COR-L47 (cell line): ENCODE measurements at places on chromosomes 1 and 21.
A peak's percentile ranks its signal among the peaks of the same experiment; 100 is the strongest.

DNA sequence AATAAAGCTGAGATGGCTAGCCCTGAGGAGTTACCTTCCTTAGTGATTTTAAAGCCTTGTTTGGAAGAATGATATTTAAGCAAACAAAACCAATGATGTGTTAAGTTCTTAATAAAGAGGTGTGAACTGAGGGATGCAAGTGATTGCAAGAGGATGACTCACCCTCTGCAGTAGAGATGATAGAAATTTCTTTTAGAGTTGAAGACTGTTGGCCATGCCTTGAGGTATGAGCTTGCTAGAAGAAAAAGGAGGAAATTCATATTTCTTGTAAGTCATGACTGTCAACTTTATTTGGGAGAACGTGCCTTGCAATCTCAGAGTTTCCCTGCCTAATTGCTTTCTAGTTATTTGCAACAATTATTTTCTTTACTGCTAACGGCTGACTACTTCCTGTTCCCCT is 94.7 kb downstream of the PLA2G4A start:
- no peak for DNase-seq

- DNase-seq: no peak
These were observed 8.7 kb downstream of the PROX1 start for GRCh38 chr1:213996320-213997037.

DNA sequence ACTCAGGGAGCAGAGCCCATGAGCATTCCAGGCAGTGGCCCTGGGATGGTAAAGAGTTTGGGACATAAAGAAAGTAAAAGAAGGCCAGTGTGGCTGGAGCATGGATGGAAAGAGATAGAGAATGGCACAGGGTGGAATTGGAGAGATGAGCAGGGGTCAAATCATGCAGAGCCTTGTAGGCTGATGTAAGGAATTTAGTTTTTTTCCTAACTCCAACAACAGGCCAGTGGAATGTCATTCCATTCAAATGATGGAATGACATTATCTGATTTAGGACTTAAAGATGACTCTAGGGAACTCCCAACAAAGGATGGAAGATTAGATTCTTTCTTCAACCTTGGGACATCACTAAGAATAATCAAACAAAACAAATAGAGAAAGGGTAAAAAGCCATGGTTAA is 12.8 kb upstream of the S100A2 start:
- DNase-seq: no peak

GRCh38 chr1:11845641-11846335 is 1.8 kb downstream of the NPPA start:
- DNase-seq: no peak

DNA sequence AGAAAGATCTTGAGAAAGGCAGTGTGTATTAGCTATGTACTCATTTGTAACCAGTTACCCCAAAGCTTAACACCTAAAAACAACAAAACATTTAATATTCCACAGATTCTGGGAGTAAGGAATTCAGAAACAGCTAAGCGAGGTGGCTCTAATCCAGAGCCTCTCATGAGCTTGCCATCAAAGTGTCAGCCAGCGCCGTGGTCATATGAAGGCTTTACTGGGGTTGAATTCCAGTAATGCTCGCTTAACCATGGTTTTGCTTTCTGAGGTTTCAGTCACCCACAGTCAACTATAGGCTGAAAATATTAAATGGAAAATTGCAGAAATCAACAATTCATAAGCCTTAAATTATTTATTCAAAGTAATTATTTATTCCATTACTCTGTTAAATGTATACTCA is 101.8 kb downstream of the CLIC6 start:
- DNase-seq: no peak

DNA sequence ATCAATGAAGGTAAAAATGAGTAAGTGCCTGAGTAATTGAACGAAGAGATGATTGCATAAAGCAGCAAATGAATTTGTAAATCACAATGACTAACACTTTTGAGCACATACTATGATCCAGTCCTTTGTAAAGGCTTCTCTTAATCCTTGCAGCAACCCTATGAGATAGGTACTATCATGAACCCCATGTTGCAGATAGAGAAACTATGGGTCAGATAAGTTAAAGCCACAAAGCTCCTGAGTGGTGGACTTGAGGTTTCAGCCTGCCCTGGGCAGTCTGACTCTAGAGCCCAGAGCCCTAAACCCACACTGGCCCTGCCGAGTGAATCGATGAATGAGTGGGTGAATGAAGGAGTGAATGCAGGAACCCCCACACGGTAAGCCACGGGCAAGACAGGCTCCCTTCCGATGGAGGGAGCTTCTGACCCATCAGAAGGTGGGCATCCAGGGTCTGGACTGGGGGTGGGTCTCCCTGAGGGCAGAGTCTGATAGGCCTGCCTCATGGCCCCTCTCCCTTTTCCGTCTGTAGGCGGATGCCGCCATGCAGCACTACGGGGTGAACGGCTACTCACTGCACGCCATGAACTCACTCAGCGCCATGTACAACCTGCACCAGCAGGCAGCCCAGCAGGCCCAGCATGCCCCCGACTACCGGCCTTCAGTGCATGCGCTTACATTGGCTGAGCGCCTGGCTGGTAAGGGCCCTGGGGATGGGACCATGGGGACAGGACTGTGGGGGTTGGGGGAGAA is 17.0 kb downstream of the DMBX1 start:
- DNase-seq: no peak

GRCh38 chr1:34476371-34476770 is 278.5 kb upstream of the GJB5 start:
- no peak for DNase-seq

DNA sequence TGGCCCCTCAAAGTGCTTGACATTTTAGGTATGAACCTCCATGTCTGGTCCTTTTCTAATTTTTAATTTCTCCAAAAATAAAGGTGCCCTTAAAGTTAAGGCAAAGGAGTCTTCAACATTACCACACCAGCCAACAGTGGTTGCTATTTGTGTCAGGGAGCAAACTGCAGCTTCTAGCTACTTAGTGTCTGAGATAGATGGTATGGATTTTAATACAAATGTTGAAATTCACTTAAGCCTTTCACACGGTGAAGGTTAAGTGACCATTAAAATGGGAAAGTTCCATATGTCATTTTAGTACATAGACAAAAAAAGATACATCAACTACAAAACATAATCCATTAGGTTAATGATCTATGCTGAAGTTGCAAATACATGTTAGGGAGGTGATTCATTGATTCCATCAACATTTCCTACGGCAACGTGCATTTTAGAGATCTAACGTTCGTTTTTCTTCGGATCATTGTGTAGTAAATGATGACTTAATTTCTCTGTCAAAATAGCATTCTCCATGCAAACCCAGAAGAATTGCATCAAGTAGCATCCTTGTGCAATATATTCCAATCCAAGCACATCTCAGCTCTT is 48.2 kb upstream of the RGS21 start:
- no peak for DNase-seq

GRCh38 chr1:232902774-232903350 is 47.5 kb upstream of the NTPCR start:
- DNase-seq: no peak

DNA sequence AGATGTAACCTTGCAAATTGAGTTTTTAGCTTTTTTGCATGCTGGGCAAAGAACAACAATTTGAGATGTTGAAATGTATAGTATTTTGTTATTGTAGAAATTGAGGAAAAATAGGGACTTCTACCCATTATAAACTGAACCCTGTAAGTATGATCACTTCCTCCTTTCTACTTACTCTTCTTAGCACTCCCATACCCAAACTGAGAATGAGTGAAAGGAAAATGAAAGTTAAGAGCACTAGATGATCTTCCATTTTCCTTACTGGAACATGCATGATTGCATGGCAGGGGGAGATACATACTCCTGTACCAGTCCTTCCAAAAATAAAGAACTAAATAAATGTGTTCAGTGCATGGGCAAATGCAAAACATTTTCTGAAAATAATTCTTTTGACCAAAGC is 107.4 kb upstream of the KIAA1614 start:
- no peak for DNase-seq

DNA sequence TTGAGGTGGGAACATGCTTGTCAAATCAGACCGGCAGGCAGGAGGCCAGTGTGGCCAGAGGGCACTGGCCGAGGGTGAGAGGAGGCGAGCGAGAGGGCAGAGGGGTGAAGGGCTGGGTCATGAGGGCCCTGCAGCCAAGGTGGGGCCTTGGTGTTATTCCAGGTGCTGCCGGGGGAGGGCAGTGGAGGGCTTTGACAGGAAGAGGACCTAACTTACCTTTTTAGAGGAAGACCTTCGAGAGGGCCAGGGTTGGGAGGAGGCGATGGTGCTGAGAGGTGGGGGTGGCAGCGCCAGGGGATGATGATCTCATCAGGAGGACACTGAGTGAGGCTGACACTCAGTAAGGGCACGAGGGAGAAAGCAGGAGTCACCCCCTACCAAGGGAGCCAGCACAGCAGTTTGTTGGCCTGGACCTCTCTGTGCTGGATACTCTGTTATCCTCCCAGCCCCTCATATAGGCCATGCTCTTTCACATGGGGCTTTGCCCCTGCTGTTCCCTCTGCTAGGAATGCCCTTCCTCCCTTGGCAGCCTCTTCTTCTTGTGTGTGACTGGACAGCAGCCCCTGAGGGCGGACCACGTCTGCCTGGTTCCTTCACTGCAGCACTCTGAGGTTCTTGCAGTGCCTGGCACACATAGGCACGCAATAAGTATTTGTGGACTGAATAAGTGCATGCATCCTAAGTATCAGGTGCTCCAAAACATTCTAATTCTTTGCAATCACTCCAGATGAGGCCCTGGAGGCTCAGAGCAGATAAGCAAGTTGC is 7.5 kb upstream of the TTC22 start:
- DNase-seq: no peak

DNA sequence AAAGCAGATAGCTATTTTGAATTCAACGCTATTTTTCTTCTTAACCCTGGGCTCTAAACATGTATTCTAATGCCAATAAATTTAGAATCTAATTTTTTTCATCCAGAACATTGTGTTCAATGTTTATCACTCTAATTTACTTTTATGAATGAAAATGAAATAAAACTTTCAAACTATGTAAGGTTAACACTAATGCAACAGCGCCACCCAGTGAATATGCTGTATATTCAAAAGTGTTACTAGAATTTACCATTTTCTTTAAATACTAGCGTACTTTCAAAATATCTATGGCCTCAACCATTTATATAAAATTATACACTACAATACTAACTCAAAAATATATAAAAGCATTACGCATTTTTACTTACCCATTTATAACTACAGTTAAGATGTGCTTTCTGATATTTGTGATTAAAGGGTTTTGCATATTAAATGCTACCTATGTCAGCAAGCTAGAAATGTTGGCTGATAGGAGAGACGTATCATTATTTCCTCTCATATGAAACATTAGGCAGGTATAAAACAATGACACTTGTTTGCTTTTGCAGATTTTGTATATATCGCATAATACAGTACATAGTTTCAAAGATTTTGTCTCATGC is 5.9 kb upstream of the NUF2 start:
- peak; percentile 38 for DNase-seq

DNA sequence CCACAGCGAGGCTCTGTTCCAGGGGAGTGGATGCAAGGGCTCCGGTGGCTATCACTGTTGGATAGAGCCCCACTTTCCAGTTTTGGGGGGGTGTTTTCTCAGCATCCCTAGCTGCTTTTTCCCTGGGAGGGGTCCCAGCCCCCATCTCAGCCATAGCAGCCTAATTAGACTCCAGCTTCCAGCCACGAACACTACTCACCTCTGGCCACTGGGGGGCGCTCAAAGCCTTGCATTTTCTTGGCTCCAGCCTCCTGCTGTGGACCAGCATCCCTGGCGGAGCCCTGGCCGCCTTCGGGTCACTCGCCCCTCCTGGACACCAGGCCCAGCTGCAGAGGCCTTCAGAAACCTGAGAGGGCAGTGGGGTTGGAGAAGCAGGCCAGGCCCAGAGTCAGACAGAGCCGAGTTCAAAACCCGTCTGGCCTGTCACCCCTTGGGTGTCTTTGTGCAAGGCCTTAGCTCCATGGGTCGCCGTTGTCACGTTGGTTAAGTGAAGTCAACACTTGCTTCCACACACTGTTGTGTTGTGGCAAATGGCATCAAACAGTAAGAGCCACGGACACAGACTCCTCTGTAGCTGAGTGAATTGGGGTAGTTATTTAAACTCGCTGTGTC is 93.5 kb upstream of the ACTL8 start:
- peak; percentile 30 for DNase-seq

GRCh38 chr1:32764826-32765569 is 52.2 kb downstream of the YARS1 start:
- no peak for DNase-seq

DNA sequence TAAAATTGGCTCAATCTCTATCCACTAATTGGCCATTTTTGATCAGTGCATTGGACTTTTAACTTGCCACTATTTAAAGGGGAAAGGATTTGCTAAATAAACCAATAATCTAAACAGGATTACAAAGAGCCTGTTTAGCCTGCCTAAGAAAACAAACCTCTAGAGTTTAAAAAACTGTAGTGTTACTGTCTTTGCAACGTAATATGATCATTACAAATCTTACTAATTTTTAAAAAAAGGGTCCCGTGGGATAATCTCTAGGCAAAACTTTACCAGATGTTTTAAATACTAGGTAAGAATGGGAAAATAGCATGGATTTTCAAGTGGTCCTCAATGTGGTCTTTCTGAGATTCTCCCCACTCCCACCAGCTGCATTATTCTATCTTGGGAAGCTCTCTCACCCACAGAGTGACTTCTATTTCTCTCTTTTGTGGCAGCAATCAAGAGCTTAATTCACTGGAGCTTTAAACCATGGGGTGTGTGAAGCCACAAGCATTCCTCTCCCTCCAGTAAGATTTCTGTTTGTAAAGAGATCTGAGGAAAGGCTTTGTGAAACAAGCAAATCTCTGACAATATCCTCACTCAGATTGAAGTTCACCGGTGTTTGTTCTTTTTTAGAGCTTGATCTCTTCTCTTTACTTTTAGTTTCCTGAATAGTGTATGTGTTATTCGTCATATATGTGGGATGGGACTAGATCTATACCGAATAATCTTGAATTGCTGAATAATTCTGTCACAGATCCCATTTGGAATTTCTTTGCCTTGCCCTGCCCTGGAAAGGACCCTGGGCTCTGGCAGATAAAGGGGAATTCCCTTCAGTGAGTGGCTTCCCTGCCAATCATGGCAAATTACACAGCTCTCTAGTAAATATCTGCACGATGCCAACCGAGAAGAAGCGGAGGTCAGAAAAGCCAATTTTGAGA is 132.2 kb downstream of the TLR5 start:
- no peak for DNase-seq

DNA sequence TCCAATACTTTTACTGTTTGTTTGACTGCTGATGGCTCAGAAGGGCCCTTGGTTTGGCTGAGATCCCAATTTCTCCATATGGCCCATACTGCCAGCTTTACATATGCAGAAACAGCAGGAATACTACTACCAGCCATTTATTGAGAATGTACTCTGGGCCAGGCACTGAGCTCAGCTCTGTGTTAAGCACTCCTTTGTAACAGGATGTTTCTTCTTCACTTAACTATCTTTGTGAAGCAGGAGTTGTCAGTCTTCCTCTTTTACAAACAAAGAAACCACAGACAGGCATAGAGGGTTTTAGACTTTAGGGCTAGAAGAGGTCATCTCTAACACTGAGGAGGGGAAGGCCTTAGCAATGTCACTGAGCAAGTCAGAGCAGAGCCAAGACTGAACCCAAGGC is 8.3 kb downstream of the HMGCL start:
- no peak for DNase-seq
